DMS153 (cell line): ENCODE measurements at places on chromosomes 2 and 18.
A peak's percentile ranks its signal among the peaks of the same experiment; 100 is the strongest.

GRCh38 chr2:47011264-47011663, 95.7 kb upstream of the MCFD2 start:
- DNase-seq = no peak

DNA sequence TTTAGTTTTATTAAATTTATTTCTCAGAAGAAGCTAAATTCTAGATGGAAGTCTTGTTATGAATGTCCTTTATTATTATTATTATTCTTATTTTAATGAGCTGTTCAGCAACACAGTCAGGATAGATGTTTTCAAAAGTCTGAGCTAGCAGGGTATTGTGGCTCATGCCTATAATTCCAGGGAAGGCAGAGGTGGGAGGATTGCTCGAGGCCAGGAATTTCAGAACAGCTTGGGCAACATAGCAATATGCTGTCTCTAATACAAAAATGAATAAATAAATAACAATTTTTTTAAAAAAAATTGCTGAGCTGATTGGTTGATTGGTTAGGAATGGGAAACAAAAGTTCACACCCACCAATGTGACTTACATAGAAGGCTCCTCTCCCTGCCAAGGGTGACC, 274.1 kb upstream of the CYRIA start:
- DNase-seq = no peak

- peak; percentile 21 for DNase-seq
Measured at GRCh38 chr2:40451918-40452605, at the start of gene SLC8A1. TSS of gene SLC8A1 (minus strand) at chr2:40452090.

- no peak for DNase-seq
Measured at GRCh38 chr18:71329563-71329962, 1040.7 kb downstream of the SOCS6 start.

DNA sequence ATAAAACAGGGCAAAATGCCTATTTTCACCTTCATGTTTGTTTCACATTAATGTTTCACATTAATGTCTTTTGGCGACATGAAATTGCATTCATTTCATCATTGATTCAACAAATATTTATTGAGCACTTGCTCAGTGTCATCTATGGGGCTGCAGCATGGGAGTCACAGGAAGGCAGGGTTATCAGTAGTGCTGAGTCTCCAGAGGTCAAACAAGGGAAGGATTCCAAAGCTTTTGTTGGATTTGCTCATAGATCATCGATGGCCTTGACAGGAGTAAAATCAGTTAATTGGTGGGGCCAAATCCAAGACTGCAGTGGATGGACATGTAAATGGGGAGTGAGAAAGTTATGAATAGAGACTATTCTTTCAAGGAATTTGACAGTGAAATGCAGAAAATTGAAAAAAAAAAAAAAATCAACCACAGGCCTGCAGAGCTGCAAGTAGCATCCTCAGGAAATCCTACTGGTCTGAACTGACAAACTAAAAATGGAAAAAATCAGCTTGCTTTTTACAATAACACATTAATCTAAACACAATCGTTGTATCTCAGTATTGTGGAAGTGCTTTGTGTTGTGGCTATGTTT, 1290.8 kb downstream of the DPP10 start:
- no peak for DNase-seq

GRCh38 chr2:190589008-190589407, 54.5 kb upstream of the NEMP2 start:
- DNase-seq = no peak

DNA sequence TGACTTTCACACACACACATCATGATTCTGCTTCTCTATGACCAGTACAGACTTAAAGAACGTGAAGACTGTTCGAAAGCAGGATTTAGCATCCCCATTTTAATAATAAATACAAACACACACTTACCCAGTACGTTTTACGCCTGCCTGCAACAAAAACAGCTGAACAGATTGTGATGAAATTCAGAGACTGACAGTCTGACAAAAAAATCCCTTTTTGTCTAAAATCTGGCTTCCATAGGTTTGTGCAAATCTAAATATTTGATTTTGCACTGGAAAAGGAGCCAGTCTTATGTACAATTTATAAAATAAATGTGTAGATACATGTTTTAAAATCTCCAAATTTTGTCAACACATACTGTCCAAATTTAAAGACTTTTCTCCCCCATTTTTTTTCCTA, 630.7 kb downstream of the ZEB2 start:
- DNase-seq = no peak

GRCh38 chr2:219490186-219490585, 8.5 kb upstream of the GMPPA start:
- no peak for DNase-seq

DNA sequence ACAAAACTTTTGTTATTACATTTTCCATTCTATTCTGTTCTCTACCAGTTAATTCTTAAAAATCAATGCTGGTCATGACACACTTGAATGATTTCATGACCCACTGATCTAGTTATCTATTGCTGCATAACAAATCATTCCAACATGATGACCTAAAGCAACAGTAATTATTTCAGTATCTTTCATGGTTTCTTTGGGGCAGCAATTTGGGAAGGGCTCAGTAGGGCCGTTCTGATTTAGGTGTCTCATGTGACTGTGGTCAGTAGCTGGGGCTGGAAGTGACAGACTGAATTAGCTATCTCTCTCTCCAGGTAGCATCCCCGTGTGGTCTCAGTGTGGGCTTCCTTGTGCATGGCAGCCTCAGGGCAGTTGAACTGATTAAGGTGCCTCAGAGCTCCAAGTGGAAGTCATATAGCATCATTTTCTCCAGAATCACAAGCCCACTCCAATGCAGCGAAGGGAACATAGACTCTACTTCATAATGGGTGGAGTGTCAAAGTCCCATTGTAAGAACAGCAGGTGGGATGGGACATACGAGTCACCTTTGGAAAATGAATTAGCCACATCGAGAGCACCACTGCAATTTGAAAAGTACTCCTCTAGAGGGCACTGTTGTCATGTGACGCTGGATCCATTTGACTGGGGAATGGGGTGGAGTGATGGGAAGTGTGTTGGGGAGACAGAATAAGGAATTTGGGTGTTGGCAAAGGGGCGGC, 39.1 kb upstream of the FAM136A start:
- DNase-seq = peak; percentile 51

- no peak for DNase-seq
Measured at GRCh38 chr2:102337481-102338386, 17.9 kb upstream of the IL18R1 start.

DNA sequence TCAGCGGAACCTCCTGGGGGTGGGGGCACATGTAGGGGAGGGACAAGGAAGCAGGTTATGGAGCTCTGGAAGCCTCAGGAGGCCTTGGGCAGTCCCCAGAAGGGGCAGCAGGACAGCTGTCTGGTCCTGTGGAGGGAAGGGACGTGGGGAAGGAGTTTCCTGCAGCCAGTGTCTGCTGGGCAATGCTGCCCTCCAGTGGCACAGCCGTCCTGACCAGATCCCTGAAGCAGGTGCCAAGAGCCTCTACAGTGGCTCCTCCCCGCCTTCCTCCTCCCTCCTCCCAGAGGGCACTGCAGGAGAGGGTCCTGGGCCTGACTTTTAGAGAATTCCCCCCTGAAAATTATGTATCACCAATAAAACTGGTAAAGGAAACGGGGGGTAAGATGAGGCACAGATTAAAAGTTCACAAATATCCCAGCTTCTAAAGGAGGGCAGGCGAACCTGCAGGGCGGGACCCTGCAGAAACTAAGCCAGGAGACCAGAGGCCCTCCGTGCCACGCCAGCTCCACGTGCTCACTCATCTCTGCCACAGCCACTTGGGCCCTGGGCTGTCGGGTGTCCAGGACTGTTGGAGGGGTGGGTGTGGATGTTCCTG, 258.5 kb downstream of the TWIST2 start:
- peak; percentile 3 for DNase-seq

DNA sequence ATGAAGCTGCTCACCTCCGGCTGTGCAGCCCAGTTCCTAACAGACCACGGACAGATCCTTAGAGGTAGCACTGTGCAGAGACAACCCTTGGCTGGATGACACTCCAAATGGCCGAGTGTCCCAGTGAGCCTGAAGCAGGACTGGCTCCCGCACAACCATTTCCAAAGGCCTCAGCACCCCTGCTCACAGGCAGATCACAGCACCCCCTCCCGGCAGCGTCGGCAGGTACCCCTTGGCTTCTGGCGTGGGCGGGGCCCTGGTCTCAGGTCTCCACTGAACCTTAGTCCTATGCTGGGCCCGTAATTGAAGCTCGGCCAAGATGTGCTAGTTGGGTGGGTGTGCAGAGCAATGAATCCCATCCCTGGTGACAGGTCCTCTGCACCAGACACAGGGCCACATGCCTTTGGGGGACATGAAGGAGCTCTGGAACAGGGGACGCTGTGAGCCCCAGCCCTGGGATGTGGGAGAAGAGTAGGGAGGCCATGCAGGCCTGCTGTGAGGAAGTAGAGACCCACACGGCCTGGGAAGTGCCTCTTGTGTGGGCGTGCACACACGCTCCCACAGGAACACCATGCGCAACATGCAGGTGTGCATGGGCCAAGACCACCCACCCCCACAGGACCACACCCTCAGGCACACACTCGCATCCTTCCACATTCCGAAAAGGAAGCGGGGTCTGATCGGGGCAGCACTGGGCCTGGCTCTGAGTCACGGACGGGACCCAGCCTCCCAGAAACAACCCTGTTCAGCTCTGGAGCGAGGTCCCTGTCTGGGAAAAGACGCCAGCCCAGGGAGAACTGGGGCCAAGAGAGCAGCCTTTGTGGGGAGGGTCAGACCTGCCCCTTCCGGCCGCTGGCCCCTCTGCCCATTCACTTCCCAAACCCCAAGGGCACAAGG, 2.8 kb downstream of the DUSP2 start:
- no peak for DNase-seq
